ENCODE measurements at places on chromosomes 1 and 21.
A peak's percentile ranks its signal among the peaks of the same experiment; 100 is the strongest.

DNA sequence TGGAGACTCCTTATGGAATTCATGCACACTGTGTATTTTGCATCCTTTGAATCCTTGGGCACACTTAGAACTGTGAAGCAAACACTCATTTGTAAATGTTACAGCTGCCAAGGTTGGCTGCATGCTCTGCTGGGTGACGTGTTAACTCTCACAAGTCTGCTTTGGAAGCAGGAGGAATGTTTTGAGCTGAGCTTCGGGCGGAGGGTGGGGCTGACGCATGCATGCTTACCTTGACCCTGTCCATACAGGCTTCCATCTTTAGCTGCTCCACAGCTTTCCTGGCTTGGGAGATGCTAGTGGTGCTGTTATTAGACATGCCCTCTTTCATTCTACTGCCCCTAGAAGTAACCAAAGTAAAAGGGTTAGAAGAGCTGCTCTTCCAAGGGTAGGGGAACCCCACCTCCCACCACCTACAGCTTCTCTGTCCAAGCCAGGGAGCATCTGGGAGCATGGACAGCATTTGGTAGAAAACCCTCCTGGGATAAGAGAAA is 66.0 kb downstream of the GNG4 start:
- no peak for DNase-seq

GRCh38 chr1:189275796-189276195 is 1201.9 kb downstream of the BRINP3 start:
- no peak for DNase-seq

GRCh38 chr1:182785181-182785580 is 4.4 kb upstream of the NPL start:
- no peak for DNase-seq

- DNase-seq, result no peak
Measured at GRCh38 chr1:17742583-17742982, 12.6 kb upstream of the ACTL8 start.

GRCh38 chr1:224513383-224513782 is 78.8 kb upstream of the WDR26 start:
- DNase-seq, result no peak

- DNase-seq, result no peak
Measured at GRCh38 chr21:17492415-17493168, 20.3 kb upstream of the CXADR start.

GRCh38 chr1:78501203-78501602 is 10.4 kb downstream of the PTGFR start:
- no peak for DNase-seq

DNA sequence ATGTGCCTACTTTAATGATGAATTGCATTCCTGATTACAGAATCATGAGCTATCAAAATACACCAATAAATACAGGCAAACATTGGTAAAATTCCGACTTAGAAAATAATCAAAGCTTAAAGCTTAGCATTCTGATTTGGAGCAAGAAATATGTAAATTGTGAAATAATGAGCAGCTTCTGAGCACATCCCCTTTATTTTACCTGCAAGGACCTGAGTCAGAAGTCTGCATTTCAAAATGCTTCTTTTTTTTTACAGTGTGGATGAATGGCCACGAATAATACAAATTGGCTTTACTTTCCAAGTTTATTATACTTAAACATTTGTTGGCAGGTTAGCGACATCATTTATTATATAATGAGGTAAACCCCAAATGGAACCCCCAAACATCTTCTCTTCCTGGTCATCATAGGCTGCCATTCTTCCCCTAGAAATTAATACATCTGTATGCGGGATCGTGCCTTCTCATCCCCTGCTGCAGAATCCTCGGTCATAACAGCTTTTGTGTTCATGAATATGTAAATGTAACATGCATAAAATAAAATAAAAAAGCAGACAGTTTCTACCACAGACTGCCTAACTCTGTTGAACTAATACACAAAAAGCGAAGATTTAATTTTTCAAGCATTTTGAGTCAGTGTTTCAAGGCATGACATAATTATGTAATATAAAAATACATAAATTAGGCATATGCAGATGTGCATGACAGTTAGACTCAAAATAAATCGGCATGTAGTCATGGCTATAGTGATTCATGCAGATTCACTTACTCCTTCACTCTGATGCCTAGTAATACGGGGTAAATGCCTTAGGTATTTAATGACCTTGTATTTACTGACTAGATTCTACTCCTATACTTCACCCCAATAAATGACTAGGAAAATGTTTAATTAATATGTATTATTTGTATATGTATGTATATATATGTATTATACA is 339.7 kb downstream of the USP25 start:
- DNase-seq, result no peak

GRCh38 chr1:197481101-197481500 is 213.0 kb downstream of the CRB1 start:
- DNase-seq, result no peak

DNA sequence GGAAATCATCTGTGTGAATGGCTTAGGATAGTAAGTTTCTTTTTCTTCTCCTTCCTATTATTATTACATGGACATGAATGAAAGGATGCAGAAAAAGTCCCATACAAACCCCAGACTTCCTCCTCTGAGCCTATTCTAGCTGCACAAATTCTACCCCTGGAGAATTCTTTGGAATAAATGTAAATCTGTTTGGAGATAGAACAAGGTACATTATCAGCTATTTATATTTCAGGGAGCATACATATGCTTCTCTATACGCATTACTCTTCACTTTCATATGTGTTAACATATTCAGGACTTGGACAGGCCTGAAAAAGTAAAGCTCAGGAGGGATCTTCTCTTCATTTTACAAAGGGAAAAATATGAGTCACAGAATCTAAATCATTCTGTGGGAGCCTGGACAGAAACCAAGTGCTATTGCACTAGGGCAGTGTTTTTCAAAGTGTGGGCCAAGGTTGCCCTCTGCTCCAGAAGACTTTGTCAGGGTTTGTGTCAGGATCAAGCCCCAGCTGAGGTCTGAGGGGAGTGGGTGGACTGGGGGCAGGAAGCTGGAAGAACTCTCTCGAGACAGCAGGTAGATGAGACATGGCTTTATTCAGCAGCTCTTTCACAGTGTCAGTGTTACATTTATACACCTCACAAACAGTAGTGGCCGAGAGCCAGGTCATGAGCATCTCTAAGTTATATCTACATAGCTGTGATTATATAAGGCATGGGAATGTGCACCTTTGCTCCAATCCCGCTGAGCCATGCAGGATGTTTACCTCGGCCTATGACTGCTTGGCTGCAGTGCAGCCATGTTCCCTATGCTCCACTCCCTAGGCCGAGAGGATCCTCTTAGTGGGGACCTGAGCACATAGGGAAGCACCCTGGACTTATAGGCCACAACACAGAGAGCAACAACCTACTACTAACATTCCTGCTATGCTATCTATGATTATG is 114.3 kb downstream of the GDAP2 start:
- DNase-seq, result no peak

- DNase-seq, result no peak
Measured at GRCh38 chr1:236242568-236242967, 39.2 kb downstream of the ERO1B start.

DNA sequence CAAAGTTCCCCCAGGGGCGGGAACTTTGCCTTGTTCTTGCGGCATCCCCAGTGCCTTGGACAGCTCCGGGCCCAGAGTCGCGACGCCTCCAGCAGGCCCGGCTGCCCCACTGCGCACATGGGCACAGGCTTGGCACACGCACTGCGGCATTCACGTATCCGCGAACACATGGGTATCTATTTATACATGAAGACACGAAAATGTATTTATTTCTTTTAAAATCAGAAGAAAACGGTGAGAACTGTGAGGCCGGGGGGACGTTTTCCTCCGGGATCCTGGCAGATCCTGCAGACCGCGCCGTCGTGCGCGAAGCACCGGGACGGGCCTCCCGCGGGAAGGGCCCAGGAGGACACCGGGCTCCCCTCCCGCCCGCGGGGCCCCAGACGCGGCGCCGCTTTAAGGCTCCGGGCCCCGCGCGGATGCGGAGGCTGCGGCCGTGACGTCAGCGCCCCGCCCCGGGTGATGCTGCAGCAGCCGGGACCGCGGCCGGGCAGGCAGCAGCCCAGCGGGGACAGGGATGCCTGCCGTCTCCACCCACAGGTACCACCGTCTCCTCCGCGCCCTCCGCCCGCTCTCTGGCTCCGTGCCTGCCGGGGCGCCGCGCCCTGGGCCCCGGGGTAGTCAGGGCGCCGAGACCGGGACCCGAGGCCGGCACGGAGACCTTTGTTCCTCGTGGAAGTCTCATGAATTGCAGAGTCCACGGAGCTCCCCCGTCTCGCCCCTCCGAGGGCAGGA is at the start of gene SLC45A1:
Gene SLC45A1, plus strand, starts transcription at position 468 of the 735 bp plus-strand sequence. CDS start 6,216 bp downstream, outside the sequence.
- peak; percentile 86 for DNase-seq

DNA sequence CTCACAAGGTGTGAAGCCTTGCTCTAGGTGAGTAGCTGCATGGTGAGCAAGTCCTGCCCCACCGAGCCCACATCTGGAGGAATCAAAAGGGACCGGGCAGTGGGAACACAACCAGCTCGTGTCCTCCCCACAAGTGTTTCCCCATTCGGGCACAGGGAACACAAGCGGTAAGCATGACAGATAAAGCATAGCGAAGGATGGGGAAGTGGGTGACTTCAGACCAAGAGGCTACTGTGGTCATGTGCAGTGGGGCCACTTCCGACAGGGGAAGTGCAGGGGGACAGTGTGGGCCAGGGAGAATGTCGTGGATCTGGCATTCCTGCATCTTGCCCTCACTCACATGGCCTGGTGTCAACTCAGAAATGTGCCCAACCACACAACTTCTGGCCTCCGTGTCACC is 306.2 kb downstream of the FAM72C start:
- DNase-seq, result no peak

DNA sequence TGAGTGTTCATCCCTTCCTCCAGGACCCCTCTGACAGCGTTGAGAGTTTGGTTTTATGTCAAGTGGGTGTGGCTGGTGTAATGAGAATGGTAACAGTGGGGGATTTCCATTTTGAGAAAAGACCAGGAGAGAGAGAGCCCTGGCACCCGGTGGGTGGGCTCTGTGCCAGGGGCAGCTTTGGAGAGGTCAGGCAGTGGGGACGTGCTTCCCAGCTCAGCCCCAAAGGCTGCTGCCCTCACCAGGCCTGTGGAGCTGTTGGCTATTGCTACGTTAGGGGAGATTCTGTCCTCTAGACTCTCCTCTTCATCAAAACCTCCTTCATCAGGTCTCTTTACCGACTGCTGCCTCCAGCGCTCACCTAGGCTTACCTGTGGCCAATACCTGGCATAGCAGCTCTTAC is 176.3 kb downstream of the PTPRU start:
- DNase-seq, result no peak
